Stimulated activated CD4-positive, alpha-beta T cell treated with anti-CD3 and anti-CD28 coated beads, Interleukin-2, amount 100 ng/mL, for 24 hours (primary cell): ENCODE measurements at places on chromosomes 1 and 21.

- no peak for DNase-seq
Observed at GRCh38 chr1:211541720-211542477, 37.1 kb downstream of the SLC30A1 start.

- DNase-seq, result no peak
Observed at GRCh38 chr21:35400233-35400939, 351.3 kb upstream of the RUNX1 start.

GRCh38 chr1:156826630-156827029, 10.0 kb upstream of the SH2D2A start:
- DNase-seq, result no peak

GRCh38 chr1:20087668-20088067, 17.7 kb downstream of the PLA2G5 start:
- DNase-seq, result no peak

DNA sequence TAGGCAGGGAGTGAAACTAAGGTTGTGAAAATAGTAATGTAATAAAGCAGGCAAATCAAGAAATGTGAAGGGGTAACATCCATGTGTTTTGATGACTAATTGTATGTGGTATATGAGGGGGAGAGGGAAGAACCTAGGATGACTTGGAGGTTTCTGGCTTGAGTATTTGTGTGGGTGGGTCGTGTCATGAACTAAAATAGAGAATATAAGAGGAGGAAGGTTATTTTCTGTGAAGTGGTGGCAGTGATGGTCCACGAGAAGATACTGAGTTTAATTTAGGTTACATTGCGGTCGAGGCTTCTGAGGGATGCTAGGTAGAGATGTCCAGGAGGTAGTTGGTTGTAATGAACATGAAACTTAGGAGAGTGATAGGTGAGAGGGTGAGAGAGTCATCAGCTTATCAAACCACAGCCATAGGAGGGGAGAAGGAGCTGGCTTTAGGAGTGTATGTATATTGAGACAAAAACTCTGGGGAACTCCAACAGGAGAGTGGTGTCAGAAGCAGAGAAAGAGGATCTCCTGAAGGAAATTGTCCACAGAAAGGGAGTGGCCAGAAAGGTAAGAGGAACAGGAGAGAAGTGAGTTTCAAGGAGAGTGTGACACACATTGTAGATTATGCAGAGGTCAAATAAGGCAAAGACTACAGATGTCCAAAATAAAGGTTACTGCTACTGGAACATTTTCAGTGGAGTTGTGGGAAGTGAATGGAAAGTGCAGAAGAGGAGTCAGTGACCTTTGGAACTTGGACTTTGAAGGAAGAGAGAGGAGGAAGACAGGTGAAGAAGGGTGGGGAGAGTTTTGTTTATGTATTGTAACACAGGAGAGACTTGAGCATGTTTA, 89.0 kb upstream of the MACF1 start:
- peak; percentile 32 for DNase-seq

DNA sequence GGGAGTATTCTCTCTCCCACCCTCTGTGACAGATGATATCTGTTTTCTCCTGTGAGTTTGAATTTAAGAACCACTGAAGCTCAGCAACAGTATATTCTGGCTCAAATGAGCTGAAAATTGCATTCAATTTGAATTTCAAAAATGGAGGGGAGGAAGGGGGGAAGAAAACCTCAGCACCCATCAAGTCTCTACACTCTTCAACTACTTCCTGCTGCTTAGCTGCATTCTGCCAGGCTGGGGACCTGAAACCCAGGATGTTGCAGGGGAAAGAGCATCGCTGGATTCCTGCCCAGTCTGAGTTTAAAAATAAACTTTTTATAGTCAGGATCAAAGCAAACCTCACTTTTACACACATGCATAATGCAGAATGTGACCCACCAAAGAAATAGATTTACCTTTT, 214.3 kb upstream of the ESRRG start:
- no peak for DNase-seq

DNA sequence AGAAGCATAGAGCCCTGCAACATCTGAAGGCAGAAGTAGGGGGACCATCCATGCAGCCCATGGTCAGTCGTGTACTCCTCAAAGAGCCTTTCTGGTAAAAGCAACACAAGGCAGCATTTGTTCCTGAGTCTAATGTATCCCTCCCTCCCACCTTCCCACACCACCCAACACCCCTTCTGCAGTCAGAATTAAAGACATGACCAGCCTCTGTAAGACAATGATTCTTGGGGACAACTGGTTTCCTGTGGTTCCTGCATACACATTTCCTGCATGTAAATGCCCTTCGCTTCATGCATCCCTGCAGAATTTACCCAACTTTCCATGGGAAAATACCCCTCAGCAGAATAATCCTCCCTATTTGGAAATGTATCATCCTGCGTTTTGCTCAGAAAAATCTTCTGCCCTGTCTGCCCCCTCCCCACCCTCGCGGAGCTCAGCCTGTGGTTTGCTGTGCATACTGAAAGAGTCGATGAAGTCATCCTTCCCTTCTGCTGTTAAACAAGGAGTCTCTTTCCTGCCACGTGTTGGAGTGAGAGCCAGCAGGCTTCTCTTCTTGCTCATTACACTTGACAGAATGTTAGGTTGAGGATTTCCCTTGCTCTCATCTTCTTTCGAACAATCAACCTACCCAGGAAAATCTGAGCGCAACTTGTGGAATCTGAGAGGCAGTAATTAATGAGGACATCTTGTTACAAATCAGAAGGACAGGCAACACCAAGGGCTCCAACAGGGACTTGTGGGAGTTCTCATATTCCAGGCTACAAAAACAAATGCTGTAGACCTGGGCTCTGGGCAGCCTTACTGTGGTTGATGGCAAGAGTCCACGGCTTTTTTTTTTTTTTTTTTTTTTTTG, 4.7 kb downstream of the TNN start:
- no peak for DNase-seq

DNA sequence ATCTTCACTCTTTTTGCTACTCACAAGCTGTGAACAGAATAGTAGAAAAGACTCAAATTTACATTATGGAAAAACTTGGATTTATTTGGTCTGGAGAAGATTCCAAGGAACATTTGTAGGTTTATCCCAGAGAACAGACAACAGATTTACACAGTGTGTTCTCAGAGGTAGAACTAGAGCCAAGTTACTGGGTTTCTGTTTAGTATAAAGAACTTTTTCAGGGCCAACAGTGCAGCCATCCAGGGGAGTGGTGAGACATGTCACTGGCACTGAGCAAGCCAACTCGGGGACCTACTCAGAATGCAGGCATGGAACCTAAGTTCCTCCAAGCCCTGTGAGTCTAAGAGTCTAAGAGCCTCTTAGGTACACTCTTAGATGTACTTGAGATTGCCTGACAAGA, 142.6 kb downstream of the OMA1 start:
- no peak for DNase-seq

- DNase-seq, result no peak
Observed at GRCh38 chr1:1892079-1892762, 1.3 kb upstream of the GNB1 start.

GRCh38 chr1:202159534-202160371, 649 bp downstream of the PTPN7 start:
- DNase-seq, result peak; percentile 79

DNA sequence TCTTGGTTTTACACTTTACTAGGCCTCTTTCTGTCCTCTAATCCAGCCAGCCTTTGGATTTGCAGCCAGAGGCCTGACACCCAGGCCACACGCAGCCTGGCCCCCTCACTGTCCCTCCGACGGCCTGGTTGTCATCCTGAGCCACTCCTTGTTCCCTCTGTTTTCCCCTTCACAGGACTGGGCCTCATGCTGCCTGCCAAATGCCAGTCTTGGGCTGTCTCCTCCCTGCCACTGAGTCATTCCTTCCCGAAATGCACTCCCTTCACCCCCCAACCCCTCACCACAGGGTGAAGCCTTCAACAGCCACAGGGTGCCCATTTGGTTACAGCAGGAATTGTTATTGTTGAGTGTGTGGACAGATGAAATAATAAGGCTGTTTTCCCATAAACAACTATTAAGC, 21.3 kb downstream of the ACOT11 start:
- DNase-seq, result no peak

DNA sequence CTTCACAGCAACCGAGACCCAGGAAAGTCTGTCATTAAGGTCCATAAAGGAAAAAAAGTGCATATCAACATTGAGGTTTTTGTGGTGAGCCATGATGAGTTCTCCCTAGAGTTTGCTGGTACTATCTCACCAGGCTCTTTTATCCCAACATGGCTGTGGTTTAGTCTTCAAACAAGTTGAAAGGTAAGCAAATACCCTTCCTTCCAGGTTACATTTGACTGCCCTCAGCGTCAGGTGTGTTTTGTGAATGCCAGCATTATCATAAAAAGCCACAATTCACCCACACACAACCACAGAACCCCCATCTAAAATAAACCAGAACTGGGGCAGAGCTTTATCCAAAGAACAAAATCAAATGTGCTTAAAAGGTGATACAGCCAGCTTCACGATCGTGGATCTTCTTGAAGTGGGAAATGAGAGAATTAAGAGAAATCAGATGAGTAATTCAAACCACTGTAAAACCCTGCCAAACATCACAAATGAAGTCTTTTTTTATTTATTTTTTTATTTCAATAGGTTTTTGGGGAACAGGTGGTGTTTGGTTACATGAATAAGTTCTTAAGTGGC, 64.7 kb downstream of the SETD4 start:
- peak; percentile 5 for DNase-seq

GRCh38 chr1:11294951-11295350, 22.0 kb downstream of the UBIAD1 start:
- no peak for DNase-seq

DNA sequence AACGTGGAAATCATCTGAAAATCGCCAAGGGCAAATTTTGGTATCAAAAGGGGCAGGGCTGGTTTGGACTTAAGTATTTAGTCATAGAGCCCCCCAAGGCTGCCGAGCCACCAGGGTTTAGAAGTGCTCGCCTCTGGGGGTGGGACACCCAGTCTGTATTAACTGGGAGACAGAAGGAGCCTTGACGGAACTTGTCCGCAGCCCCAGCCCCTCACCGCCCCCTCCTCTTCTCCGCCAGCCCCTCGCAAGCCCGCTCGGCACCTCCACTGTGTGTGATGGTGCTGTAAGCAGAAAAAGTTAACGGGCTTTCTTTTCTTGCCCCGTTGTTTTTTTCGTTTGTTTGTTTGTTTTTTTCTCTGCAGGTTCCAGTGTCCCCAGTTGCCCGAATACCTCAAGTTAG, 37.5 kb upstream of the KDM4A start:
- no peak for DNase-seq

GRCh38 chr1:201088901-201089525, 23.2 kb downstream of the CACNA1S start:
- DNase-seq, result no peak

- no peak for DNase-seq
Observed at GRCh38 chr21:14740692-14741091, 194.6 kb upstream of the SAMSN1 start.

GRCh38 chr1:85148524-85149250, 52.1 kb downstream of the SYDE2 start:
- no peak for DNase-seq

GRCh38 chr1:220879076-220879508, at the start of gene HLX:
TSS of gene HLX (plus strand) at chr1:220879443. CDS start at chr1:220879858, 415 bp downstream.
- DNase-seq, result peak; percentile 47

DNA sequence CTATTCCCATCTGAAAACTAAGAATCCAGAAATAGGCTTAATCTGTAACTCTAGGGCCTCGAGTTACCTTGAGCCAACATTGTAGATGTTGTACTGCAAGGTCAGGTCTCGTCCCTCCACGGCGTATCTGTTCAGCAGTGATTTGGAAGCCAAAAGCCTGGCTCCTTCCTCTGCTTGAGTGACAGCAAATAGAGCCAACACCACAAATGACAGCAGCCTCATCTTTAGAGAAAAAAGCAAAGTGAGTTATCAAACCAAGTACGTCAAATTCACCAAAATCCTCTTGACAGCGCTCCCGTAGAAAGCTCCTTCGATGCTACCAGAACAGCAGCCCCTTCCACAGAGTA, 832 bp downstream of the SSR2 start:
- DNase-seq, result no peak

DNA sequence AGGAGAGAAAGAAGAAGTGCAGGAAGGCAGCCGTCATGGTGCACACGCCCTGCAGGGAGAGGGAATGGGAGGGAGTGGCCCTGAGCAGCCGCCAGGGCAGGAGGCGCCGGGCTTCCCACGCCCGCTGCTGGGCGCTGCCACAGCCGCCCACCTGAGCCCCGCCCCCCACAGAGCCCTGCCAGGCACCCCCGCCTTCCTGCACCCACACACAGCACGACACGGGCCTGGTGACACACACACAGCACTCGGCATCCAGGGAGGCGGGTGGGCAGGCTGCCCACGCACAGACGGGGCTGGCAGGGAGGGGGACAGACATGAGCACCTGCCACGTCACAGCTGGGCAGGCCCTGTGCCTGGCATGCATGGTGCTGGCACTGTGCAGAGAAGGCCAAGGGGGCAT, 27.5 kb downstream of the ADGRB2 start:
- no peak for DNase-seq

DNA sequence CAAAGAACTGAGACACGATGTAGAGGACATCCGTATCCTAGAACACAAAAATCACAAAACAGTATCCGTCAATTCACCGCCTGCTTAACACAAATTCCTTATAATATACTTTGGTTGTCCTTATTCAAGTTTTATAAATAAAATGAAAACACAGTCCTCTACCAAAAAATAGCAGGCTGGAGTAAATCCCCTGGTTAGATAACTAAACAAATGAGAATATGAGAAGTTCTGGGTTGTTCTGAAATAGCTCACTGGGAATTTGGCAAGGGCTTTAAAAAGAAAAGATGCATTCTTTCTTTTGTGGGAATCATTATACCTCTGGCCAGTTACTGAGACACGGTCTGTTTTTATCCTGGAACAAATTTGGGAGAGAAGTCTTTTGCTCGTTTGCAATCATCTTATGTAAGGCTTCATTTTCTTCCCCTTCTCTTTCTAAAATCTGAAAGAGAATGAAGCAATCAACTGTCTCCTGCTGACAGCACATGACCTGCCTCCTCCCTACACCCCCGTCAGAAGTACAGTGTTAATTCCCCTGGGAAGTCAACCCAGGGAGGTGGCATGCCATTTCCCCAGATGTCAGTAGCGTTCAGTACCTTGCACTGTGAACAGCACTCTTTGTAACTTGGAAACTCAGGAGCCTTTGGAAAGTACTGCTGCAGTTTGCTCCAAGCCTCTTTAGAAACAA, 37.1 kb upstream of the RAP1GAP start:
- no peak for DNase-seq

GRCh38 chr1:99119188-99119587, 114.5 kb upstream of the PLPPR5 start:
- DNase-seq, result no peak

DNA sequence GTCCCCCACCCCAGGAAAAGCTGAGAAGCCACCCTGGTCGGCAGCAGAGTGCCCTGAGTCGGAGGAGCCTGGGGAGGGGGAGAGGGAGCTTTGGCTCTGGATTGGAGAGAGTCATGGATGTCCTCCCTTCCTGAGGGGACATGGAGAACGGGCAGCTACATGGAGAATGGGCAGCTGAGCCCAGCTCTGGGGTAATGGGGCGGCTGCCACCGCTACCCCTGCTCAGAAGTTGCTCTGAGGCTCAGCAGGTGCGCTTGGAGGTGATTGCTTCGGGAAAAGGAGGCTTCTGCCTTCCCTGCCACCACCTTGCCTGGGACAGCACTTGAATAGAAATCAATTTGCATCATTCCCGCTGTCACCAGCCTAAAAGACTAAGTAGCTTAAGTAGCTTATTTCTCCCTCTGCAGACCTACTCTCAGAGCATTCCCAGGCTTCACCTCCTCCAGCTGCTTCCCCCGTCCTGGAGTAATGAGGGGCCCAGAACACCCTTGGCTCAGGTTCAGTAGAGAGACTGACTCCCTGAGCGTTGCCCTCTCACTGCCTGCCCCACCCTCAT, 8.3 kb downstream of the DISP3 start:
- no peak for DNase-seq
